ENCODE measurements at places on chromosomes 3 and 15.

GRCh38 chr3:4741404-4742307 lies 237.6 kb upstream of the BHLHE40 start:
- peak; percentile 78 for DNase-seq

DNA sequence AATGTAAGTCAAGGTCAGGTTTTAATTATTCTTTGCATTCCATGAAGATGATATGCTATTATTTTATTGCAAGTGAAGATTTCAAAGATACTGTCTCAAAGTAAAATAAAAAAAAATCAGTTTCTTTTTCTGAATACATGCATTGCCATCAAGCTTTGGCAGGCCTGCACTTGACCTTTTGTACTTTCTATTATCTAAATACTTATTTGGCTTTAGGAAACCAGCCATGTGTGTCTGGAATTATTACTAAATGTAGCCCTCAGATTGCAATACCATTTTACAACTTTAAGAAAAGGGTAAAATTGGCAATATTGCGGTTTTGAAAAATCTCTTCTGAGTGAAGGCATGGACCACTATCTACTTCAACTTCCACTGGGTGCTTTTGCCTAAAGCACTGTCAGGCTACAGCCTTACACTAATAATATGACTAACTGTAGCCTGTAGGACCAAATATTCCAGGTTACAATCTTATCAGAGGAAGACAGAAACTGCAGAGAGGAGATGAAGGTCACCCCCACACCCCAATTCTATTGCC lies 349.4 kb upstream of the DCBLD2 start:
- DNase-seq, result no peak

DNA sequence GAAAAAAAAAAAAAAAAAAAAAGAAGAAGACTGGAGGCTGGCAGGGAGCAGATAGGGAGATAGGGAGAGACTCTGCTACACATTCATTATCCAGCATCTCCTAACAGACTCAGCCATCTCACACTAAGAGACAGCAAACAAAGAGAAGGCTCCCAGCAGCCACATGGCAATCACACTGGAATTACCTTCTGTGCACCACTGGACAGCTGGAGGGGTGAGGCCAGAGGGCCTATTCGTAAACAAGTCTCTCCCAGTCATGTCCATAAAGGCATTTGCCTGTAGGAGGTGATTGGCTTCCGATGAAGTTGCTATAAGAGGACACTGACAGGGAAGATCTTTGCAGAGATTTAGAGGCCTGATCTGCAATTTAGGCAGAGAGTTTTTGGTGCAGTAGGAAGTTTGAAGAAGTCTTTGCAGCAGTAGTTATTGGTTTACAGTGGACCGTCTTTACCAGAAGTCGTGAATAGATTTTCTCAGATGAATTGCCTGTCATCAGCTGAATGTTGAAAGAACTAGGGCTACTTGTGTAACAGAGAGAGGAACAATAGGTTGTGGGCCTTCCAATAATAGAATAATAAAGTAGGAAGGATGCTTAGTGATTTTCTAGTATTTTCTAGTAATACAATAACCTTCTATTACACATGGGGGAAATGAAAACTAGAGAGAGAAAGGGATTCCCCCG lies 89.7 kb downstream of the TP63 start:
- no peak for DNase-seq

DNA sequence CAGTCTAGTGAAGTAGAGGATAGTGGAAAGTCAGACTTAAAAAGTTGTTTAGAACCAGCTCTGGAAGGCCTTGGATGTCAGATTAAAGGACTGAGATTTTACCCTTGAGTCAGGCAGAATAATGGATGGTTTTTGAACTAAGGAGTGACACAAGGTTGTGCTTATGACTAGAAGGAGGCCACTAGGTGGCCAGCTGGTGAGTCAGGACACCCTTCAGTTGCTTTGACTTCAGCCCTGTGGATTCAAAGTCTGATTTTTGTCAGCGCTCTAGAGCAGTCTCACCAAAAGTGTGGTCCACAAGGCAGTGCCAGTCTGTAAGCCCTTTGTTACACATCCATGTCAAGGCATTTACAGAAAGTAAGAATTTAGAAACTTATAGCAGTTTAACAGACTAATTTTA lies 3.8 kb upstream of the GABPB1 start:
- DNase-seq, result peak; percentile 41

GRCh38 chr3:113018536-113019181 lies 27.9 kb downstream of the GTPBP8 start:
- DNase-seq, result no peak

DNA sequence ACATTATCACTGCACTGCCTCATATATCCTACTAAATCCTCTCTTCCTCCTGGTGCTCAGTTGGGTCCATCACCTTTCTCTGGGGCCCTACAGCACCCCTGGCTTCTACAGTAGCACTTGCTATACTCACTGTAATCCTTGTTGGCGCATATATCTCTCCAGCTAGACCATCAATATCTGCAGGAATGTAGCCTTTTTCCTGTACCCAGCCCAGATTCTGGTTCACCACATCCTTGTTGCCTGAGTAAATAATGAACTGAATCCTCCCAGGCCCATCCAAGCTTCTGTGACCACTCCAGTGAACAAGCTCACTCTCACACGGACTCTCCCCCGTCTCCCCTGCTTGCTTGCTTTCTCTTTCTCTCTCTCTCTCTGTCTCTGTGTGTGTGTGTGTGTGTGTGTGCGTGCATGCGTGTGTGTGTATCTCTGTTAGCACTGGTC lies 62.5 kb upstream of the LIPC start:
- peak; percentile 29 for DNase-seq

GRCh38 chr3:41120460-41120859 lies 78.8 kb upstream of the CTNNB1 start:
- no peak for DNase-seq

DNA sequence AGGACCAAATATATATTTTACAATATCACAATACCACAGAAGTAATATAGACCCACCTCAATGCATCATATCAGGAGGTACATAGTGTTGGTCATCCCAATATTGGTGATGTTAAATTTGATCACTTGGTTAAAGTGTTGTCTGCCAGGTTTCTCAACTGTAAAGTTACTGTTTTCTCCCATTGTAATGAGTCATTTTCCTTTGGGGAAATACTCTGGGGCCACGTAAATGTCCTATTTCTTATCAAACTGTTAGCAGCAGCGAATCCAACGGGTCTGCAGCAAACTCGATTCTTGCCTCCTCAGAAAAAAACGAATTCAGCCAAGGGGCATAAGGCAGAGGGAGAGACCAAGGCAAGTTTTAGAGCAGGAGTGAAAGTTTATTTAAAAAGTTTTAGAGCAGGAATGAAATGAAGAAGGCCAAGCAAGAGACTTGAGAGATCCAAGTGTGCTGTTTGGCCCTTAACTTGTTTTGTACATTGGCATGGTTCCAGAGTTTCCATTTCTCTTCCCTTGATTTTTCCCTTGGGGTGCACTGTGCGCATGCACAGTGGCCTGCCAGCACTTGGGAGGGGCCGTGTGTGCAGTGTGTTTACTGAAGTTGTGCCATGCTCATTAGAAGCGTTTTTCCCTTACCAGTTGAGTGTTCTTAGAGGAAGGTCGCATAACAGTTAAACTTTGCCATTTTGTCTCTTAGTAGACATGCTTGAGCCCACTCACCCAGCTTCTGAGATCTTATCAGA lies 512.5 kb downstream of the AGBL1 start:
- no peak for DNase-seq

DNA sequence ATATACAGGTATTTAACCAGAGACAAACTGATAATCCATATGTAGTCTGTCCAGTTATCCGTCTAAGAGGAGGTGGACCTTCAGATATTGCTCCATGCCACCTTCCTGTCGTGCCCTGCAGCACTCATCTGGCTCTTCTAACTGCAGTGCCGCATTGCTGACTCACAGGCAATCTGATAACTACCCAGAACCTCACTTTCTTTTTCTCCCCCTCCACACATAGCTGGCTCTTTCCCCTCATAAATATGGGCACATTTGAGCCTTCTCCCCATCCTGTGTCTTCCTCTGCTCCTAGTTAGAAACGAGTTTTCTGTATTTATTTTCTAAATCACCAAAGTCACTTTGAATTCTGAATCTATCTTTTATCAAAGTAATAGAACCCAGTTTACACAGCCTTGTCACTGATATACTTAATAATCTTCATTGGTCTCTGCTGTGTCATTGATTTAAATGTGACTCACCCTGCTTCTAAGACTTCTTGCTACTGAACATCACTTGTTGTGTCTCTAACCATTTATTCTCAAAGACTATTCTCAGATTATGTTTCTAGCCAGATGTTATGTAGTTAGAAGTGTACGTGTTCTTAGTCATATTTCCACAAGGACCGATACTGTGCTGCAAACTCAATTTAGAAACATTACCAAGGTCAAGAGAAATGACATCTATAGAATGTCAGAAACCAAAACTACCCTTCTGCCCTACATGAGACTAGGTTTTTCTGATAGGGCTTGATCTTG lies 17.4 kb upstream of the KCNMB2 start:
- DNase-seq, result no peak

DNA sequence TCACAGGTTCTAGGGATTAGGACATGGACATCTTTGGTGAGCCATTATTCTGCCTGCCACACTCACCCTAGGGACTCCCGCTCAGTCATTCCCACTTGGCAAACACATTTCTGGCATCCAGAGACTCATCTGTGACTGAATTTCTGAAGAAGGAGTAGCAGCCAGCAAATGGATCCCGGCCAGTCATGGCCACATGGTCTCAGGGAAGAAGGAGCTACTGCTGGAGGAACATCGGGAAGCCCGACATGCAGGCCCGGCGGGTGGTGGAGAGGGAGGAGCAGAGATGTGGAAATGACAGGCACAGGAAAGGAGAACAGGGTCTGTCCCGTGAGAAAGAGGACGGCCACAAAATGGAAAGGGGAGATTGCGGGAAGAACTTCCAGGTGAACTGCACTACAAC lies 65.4 kb downstream of the SEMA5B start:
- DNase-seq, result no peak

DNA sequence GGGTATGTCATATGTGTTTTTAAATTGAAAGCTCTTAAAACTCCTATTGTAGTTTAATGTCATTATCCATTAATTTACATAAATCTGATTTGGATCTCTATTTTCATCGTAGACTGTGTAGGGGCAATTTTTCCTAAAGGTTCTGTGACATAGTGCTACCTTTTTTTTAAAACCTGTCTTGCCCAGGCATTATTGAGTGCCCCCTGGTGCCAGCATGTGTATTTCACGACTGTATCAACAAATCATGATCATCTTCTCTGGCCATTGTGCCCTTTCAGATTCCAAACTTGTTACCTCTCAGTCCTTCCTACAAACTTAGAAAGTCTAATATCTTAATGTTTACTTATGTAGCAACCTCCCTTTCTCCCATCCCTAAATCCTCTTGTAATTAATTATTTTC lies 97.2 kb upstream of the FLNB start:
- no peak for DNase-seq

DNA sequence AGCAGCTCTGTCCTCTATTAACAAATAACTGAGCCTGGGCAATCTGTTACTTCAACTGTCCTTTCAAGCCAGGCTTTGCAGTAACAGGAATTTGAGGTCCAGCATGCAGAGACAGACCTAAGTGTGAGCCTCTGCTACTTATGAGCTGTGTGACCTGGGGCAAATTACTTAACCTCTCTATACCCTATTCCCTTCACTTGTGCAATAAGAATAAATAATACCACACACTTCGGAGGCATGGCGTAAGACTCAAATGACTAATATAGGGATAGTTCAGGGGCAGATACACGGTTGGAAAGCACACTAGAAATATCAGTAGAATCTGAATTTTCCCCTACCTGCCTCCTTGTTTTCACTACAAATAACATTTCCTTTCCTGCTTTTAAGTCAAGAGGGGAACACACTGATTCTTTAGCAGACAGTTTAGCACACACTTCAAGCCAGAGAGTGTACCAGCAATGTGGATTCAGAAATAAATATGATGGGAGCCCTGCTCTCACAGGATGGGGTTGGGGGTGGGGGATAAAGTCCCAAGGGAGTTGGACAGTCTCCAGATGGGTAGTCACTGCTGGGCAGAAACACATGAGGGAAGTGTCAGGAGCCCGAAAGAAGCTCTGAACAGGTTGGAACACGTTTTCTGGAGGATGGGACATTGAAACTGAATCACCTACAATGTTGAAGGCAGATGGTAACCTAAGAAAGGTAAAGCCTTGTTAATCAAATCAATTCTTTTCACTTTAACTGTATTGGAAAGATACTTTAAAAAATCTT lies 61.8 kb upstream of the RBP1 start:
- no peak for DNase-seq

DNA sequence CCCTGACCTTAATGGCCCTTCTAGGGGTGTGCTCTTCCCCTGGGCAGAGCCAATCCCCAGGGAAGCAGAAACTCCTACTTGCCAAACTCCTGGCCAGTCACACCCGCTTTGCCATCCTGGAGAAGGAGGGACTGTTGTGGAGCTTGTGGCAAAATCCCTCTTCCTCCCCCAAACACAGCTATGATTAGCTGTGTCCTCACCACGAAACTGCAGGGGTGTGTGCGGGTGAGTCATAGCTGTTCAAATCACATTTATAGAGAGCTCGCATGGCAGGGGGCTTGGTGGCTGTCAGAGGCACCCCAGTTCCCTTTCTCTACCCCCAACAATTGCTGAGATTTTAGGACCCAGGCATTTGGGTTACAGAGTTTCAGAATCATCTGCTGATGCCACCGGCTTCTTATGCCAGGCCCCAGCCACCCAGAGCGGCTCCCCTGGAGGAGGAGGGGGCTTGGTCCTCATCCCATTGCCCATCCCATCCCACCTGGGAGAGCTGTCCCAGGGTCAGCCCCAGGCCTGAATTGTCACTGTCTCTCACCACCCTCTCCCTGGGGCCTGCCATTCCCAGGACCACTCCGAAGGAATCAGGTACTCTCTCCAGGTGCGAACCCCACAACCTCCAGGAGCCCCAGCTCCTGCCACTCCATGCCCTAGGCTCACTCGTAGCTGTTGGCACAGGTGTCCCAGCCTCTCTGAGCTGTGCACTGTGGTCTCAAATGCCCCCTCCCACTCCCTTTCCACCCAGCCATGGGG lies 28.8 kb upstream of the MAGEF1 start:
- peak; percentile 47 for DNase-seq

DNA sequence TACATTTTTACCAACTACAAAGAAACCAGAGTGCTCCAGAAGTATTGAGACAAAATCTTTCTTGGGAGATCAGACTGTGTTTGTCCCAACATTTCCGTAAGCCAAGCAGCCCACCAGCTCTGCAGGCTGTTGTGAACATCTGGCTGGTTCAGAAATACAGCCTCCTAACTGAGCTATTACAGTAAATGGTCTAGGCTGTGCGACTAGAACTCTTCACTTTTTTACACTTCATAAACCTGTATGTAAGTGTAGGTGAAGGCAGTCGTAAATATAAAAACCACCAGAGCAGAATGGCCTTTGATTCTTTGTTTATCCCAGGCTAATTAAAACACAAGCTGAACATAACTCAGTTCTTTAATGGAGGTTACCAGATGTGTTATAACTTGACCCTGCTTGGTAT lies 235.3 kb downstream of the ARRDC4 start:
- DNase-seq, result no peak

Data from AG08396 (cell line).